LHCN-M2 (cell line): ENCODE measurements at places on chromosomes 2 and 18. TPM values are rescaled to one million over a fixed set of nuclear protein-coding genes. Genes with fewer than 3 reads are reported as not detected.

- DNase-seq, result peak; percentile 1
Observed at GRCh38 chr2:211611061-211611518, 927.5 kb downstream of the ERBB4 start.

GRCh38 chr2:127098711-127099110, 8.2 kb downstream of the BIN1 start:
- no peak for DNase-seq

The KRTCAP3 gene
- total RNA-seq, result 0.46 TPM in 1 of 2 replicates, not detected in the other

The NT5C1B gene
- not detected in 2 replicates for total RNA-seq

The BCL2 gene
- total RNA-seq, result 2.2 and 2.5 TPM in 2 replicates

The ALLC gene
- total RNA-seq, result not detected in 2 replicates
